CD4-positive, alpha-beta T cell treated with Interleukin-15 for 4 hours (primary cell): ENCODE measurements at places on chromosomes 1 and 21.

GRCh38 chr1:116337398-116337797, 35.6 kb upstream of the ATP1A1 start:
- DNase-seq, result no peak

DNA sequence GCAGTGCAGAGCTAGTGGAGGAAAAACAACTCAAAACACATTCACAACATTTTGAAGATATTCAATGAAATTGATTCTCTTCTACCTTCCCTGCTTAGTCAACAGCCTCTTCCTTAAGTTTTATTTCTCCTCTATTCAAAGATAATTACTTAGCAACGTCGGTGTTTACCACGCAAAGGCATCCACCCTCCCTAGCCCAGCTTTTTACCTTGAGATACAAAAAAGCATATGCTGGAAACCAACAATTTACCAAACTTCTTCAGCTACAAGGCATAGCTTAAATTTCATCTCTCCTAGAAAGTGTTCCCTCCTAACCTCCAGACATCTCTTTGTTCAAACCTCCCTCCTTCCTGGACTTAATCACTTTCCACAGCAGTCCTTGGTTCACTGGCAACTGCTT, 102.8 kb upstream of the SOD1 start:
- no peak for DNase-seq

DNA sequence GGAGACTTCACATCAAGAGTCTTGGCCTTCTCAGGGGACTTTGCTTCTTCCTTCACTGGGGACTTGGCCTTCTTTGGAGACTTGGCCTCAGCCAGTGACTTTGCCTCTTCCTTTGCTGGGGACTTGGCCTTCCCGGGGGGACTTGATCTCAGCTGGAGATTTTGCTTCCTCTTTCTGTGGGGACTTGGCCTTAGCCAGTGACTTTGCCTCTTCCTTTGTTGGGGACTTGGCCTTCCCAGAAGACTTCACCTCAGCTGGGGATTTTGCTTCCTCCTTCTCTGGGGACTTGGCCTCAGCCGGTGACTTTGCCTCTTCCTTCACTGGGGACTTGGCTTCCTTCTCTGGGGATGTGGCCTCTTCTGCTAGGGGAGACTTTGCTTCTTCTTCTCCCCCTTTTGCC, 13.5 kb upstream of the CD2 start:
- DNase-seq, result no peak

DNA sequence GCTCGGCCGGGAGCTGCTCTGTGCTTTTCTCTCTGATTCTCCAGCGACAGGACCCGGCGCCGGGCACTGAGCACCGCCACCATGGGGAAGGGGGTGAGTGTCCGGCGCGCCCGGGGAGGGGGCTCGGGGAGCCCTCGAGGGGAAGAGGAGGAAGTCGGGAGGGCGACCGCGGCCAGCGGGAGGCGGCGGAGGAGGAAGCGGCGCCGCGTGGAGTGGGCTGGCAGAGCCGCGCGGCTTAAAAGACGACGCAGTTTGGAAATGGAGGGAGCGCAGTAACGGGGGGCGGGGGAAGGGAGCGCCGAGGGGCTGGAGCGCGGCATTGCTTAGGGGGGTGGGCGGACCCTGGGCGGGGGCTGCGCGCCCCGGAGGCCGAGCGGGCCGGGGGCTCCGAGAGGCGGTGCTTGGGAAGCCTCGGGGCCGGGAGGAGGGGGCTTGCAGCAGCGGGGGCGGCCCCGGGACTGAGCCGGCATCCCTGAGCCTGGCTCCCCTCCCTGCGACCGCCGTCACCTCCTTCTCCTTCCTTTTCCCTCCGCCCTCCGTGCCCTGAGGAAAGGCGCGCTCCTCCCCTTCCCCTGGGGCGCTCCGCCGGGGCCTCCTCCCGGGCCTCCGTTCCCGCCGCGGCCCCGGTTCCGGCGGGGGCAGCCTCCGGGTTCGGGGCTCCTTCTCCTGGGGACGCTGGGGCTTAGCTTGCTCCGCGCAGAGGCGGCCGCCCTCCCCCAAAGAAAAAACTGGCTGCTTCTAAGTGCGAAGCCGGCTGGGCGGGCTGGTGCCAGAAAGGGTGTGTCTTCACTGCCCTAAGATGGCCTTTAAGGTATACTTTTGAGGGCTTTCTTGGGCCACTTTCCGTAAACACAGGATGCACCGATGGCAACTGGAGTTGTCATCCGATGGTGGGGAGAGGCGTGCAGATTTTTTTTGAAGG, 648 bp downstream of the ATP1A1 start:
- DNase-seq, result peak; percentile 59

GRCh38 chr1:156746406-156746727, 5.1 kb downstream of the HDGF start:
- DNase-seq, result no peak

- no peak for DNase-seq
These were observed 297.6 kb upstream of the VAMP3 start for GRCh38 chr1:7473223-7474142.

DNA sequence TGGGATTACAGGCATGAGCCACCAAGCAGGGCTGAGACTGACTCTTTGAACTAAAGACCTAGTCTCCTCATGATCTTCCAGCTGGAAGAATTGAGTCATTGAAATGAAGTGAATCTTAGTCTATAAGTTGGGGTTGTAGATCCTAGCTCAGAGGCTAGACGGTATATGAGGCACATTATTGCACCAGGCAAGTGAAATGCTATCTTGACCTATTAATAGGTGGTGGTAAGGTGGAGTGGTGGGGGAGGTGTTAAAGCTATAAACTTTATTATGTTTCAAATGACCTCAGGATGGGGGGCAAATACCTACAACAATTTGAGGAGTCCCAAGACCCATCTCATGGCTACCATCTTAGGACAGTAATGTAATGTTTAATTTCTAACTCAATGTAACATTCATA, 36.8 kb upstream of the SLC16A1 start:
- DNase-seq, result no peak

GRCh38 chr1:115839029-115839678, 1.8 kb downstream of the NHLH2 start:
- no peak for DNase-seq

- DNase-seq, result no peak
These were observed 28.3 kb upstream of the S100A7 start for GRCh38 chr1:153488731-153489130.

GRCh38 chr1:48692235-48692634, 84.5 kb downstream of the BEND5 start:
- no peak for DNase-seq

GRCh38 chr1:217274927-217275654, 355.8 kb downstream of the GPATCH2 start:
- no peak for DNase-seq

DNA sequence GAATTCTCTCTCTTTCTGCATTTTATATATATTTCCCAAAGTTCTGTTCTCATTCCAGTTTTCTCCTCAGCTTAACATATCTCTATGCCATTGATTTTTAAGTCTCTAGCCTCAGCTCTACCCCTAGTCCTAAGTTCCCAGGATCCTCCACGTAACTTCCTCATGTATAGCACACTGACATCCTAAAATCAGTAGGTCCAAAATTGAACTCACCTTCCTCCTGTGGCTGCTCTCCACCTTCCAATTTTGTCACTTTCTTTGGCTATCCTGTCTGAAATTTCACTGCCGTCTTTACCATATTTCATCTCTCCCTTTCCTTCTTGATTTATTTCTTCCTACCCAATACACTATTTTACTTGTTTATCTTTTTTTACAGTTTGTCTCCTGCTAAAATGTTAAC, 1.5 kb downstream of the SLAMF6 start:
- no peak for DNase-seq

- DNase-seq, result no peak
These were observed 69.1 kb upstream of the ABCG1 start for GRCh38 chr21:42149656-42150473.

- DNase-seq, result no peak
These were observed 164.3 kb downstream of the KIF26B start for GRCh38 chr1:245319094-245319493.

GRCh38 chr1:226972931-226973330, 32.8 kb downstream of the COQ8A start:
- no peak for DNase-seq

GRCh38 chr1:211487672-211488208, 4.2 kb downstream of the RD3 start:
- no peak for DNase-seq

DNA sequence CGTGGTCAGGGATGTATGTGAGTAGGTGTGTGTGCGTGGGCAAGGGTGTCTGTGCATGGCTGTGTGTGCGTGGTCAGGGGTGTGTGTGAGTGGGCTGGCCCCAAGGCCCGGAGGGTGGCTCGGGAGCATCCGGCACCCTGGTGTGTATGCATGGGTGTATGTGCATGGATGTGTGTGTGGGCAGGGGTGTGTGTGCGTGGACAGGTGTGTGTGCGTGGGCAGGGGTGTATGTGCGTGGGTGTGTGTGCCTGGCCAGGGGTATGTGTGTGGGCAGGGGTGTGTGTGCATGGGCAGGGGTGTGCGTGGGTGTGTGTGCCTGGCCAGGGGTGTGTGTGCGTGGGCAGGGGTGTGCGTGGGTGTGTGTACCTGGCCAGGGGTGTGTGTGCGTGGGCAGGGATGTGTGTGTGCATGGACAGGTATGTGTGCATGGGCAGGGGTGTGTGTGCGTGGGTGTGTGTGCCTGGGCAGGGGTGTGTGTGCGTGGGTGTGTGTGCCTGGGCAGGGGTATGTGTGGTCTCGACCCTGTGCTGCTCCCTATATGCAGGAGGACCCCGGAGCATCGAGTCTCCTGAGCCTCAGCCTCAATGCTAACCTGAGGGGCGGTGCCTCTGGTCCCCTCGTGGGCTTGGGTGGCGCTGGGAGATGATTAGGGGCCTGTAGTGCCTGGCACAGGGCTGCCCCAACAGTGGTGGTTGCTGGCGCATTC, 16.3 kb downstream of the ARHGEF16 start:
- DNase-seq, result no peak

DNA sequence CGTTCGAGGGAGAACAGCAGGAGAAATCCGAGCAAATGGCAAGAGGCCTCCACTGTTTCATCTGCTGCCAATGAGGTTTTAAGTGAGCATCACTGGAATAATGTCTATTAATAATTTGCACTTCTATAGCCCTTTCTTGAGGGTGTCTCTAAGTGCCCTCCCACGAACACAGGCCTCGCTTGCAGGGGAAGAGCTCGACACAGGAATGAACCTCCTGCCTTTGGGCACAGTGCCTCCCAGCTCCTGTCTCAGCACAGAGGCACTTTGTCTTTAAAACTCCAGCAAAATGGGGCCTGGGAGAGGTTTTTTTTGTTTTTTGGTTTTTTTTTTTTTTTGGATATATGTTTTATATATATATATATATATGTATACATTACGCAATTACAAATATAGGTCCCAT, 56.6 kb downstream of the OLIG1 start:
- DNase-seq, result no peak

- DNase-seq, result peak; percentile 29
These were observed 653 bp downstream of the FNDC10 start for GRCh38 chr1:1599030-1599934.

- DNase-seq, result peak; percentile 74
These were observed 53.4 kb downstream of the TOMM20 start for GRCh38 chr1:235075048-235075776.

GRCh38 chr1:24199291-24199900, 12.3 kb upstream of the IFNLR1 start:
- DNase-seq, result peak; percentile 76

DNA sequence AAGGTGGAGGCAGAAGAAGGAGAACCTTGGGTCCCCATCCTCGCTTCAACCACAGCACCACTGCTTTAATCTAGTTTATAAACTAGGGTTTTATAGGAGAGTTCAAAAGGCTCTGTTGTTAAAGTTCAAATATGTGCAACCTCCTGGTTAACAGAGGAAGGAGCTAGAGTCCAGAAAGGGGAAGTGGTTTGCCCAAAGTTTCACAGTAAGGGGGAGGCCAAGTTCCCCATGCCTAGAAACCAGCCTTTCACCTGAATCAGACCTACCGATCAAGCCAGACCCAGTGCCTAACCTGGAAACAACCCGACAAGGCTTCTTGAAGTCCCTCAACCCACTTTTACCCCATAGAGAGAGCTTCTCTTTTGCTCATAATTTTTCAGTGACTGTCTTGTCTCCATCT, 106.5 kb downstream of the PLPP3 start:
- no peak for DNase-seq

- no peak for DNase-seq
These were observed 30.9 kb downstream of the SLC27A3 start for GRCh38 chr1:153805886-153806719.

- DNase-seq, result no peak
These were observed 28.5 kb downstream of the SKI start for GRCh38 chr1:2256435-2257244.

- DNase-seq, result no peak
These were observed 70.6 kb downstream of the COQ8A start for GRCh38 chr1:227010645-227011044.

DNA sequence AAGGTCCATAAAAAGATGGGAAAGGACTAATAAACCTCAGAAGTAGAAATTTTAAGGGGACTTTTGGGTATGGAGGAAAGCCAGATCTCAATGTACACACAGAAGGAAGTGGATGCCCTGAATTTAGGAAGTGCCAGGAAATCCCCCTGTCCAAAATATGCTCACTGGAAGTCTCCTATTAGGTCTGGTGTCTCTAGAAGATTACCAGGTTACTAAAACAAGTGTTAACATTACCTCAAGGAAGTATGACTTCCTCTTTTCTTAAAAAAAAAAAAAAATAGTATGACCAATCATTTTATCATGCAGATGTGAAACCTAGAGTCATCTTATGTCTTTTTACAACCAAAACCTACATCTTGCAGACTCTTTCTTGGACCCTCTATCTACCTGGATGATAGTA, 30.7 kb downstream of the CD58 start:
- DNase-seq, result no peak

- DNase-seq, result no peak
These were observed 7.7 kb downstream of the TFF2 start for GRCh38 chr21:42343101-42343500.

DNA sequence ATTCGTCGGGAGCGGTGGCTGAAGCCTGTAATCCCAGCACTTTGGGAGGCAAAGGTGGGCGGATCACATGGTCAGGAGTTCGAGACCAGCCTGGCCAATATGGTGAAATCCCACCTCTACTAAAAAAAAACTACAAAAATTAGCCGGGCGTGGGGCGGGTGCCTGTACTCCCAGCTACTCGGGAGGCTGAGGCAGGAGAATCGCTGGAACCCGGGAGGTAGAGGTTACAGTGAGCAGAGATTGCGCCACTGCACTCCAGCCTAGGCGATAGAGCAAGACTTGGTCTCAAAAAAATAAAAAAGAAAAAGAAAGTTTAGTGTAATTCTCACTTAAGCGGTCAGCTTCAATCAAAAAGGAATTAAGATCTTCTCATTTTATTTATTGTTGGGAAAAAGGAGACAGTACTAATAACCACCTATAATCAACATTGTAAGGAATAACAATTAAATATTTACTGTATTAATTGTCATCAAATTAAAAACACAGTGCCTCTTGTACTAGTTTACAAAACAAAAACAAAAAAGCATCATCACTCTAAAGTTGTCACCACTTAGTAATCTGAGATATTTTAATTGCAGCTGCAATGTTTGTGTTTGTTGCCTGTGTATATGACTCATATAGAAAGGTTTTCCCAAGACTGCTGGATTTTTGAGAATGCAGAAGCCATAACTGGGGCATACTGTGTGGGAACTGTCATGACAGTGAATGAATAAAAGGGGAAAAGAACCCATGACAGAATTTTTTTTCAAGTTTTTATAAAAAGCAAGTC, 3.7 kb downstream of the FBXO42 start:
- DNase-seq, result no peak

- no peak for DNase-seq
These were observed 162.3 kb downstream of the VAV3 start for GRCh38 chr1:107802654-107803053.

- DNase-seq, result no peak
These were observed 79.2 kb downstream of the NTNG1 start for GRCh38 chr1:107220036-107220435.

GRCh38 chr21:31235671-31236450, 108.2 kb downstream of the TIAM1 start:
- no peak for DNase-seq
